ENCODE measurements at places on chromosomes 7 and 10. TPM values are rescaled to one million over a fixed set of nuclear protein-coding genes. Genes with fewer than 3 reads are reported as not detected.

TYW1B gene
- 5.0 TPM for total RNA-seq

CHST3 gene
- total RNA-seq, result 32.2 TPM

RNF133 gene
- total RNA-seq, result 0.23 TPM

WASL gene
- 4.1 TPM for total RNA-seq

PNLIP gene
- total RNA-seq, result not detected
